ENCODE measurements at places on chromosomes 12 and 14.

- no peaks in the 10 kb centered on the region for H3K36me3 ChIP-seq
- no peaks in the 10 kb centered on the region for H3K4me1 ChIP-seq
- no peak for DNase-seq
Observed at GRCh38 chr12:130258863-130259262, 78.8 kb upstream of the PIWIL1 start.

GRCh38 chr12:124392271-124392666 lies 97.4 kb downstream of the RFLNA start:
- H3K4me1 ChIP-seq = peaks cover 70% of the 10 kb centered on the region
- no peak overlapping the region for H3K4me3 ChIP-seq

DNA sequence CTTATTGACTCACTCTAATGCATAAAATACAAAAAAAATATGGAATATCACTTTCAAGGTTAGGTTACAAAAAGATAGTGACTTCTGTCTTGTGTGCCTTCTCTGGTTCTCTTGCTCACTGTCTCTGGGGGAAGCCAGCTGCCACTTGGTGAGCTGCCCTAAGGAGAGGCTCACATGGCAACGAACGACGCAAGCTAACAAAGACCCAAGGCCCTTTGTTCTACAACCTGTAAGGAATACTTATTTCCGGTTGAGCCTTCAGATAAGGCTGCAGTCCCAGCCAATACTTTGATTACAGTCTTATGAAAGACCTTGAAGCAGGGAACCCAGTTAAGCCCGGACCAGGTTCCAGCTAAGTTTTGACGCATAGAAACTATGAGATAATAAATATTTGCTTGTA lies 242.4 kb upstream of the TBX3 start:
- no peaks in the 10 kb centered on the region for H3K36me3 ChIP-seq
- DNase-seq = no peak
- H3K4me1 ChIP-seq = no peaks in the 10 kb centered on the region
- no peak overlapping the region for H3K27ac ChIP-seq
- H3K4me3 ChIP-seq = no peak overlapping the region
- H3K27me3 ChIP-seq = no peaks in the 10 kb centered on the region

DNA sequence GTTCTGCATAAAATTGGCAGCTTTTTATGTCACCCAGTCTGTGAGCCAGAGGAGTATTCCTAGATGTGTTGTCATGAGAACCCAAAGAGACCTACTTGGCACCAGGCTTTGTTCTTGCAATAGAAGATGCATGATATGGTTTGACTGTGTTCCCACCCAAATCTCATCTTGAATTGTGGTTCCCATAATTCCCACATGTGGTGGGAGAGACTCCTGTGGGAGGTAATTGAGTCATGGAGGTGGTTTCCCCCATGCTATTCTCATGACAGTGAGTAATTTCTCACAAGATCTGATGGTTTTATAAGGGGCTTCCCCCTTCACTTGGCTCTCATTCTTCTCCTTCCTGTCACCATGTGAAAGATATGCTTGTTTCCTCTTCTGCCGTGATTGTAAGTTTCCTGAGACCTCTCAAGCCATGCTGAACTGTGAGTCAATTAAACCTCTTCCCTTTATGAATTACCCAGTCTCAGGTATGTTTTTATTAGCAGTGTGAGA lies 572.0 kb upstream of the ATP2B1 start:
- H3K4me1 ChIP-seq = no peaks in the 10 kb centered on the region
- no peak overlapping the region for H3K27ac ChIP-seq
- no peaks in the 10 kb centered on the region for H3K27me3 ChIP-seq
- no peak overlapping the region for H3K4me3 ChIP-seq
- no peaks in the 10 kb centered on the region for H3K36me3 ChIP-seq

DNA sequence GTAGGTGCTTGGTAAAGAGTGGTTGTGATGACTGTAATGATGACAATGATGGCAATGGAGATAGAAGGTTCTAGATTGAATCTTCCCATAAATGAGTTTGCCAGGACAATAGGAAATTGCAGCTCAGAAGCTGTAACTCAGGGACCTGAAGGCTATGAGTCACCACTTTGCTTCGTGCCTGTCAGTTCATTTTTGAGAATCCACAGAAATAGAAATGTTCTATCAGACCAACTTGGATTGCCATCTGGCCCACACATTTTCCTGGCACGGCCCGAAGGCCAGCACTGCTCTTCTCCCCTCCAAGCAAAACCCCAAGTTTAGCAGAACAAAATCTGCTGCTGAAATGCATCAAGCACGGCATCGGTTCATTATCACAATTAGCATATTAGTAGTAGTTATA lies 1127.0 kb downstream of the BCL11B start:
- no peak overlapping the region for H3K27ac ChIP-seq
- no peaks in the 10 kb centered on the region for H3K4me1 ChIP-seq
- H3K36me3 ChIP-seq = no peaks in the 10 kb centered on the region
- H3K4me3 ChIP-seq = no peak overlapping the region

- H3K4me3 ChIP-seq = no peak overlapping the region
- H3K36me3 ChIP-seq = no peaks in the 10 kb centered on the region
- peaks cover 68% of the 10 kb centered on the region for H3K27me3 ChIP-seq
Observed at GRCh38 chr12:125187780-125188741, 122.8 kb downstream of the AACS start.

DNA sequence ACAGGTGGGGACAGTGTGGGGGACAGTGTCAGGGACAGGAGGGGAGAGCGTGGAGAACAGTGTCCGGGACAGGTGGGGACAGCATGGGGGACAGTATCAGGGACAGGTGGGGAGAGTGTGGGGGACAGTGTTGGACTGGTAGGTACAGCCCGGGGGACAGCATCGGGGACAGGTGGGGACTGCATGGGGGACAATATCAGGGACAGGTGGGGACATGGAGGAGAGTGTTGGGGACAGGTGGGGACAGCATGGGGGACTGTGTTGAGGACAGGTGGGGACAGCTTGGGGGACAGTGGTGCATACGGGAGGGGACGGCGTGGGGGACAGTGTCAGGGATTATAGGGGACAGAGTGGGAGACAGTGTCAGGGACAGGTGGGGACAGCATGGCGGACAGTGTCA lies 212.3 kb downstream of the TMEM121 start:
- H3K27ac ChIP-seq = no peak overlapping the region
- H3K4me1 ChIP-seq = no peaks in the 10 kb centered on the region
- H3K36me3 ChIP-seq = no peaks in the 10 kb centered on the region
- H3K27me3 ChIP-seq = no peaks in the 10 kb centered on the region
- no peak overlapping the region for H3K4me3 ChIP-seq

GRCh38 chr14:36183402-36183801 lies 6.9 kb upstream of the PTCSC3 start:
- no peak for DNase-seq
- H3K27me3 ChIP-seq = no peaks in the 10 kb centered on the region
- H3K4me3 ChIP-seq = no peak overlapping the region

- H3K27me3 ChIP-seq = no peaks in the 10 kb centered on the region
- H3K27ac ChIP-seq = no peak overlapping the region
- DNase-seq = no peak
- H3K4me3 ChIP-seq = no peak overlapping the region
- H3K4me1 ChIP-seq = no peaks in the 10 kb centered on the region
- no peaks in the 10 kb centered on the region for H3K36me3 ChIP-seq
Observed at GRCh38 chr12:91311081-91311480, 128.5 kb upstream of the DCN start.

Data from CD14-positive monocyte (primary cell).